ENCODE measurements at places on chromosomes 7 and 10.

DNA sequence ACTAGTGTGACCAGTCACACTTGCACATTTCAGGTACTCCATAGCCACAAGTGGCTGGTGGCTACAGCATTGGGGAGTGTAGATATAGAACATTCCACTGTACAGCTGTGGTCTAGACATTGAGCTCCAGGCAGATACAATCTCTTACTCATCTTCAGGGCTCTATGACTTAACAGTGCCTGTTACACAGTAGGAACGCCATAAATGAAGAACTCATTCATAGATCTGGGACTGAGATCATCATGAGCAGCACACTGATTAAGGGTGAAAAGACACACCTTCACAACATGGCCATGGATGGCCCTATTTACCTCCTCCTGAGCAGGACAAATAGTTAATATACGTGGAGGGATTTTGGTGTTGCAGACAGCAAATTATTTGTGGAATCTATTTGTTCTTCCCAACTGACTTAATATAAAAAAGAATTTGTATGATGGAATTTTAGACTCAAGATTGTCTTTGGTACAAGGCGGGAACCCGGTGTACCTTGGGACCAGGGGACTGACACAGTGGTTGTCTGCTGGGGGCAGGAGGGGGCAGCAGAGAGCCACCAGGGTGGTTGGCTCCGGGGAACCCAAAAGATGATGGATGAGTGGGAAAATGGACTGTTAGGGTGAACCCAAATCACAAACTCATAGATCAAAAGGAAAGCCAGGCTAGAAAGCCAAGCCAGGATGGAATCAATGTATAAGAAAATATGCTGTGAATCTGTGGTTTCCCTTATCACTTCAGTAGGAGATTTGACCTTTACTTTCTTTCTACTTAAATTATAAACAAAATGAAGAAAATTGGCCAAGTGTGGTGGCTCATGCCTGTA, 24.3 kb upstream of the CPA2 start:
- peak; percentile 87 for DNase-seq

DNA sequence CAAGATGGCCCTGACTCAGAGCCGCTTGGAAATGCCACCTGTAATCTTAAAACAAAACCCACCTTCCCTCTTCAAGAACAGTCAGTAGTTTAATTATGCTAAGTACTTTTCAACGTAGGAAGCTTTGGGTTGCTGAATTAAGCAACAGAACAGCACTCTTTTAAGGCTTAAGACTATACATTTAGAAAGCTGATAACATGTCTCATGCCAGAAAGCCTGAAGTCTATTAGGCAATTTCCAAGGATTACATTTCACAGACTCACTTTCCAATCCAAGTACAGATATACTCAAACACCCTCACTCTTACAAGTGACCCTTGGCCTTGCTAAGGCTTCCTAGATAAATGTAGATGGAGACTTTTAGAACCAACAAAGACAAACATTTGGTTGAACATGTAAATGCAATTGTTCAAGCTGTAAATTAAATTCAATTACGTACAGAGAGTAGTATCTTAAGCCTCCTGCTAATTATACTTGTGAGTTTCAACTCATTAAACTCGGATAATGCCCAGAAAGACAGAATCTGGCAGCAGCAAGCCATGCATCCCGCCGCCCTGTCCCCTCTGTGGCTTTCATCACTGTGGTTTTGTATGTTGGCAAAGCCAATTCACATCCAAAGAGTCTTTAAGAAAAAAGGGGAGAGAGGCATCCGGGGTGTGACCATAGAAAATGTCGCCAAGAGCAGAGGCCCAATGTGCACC, 283.1 kb upstream of the NRP1 start:
- peak; percentile 48 for DNase-seq

- no peak for DNase-seq
Measured at GRCh38 chr10:71939304-71939703, 24.9 kb upstream of the CHST3 start.

DNA sequence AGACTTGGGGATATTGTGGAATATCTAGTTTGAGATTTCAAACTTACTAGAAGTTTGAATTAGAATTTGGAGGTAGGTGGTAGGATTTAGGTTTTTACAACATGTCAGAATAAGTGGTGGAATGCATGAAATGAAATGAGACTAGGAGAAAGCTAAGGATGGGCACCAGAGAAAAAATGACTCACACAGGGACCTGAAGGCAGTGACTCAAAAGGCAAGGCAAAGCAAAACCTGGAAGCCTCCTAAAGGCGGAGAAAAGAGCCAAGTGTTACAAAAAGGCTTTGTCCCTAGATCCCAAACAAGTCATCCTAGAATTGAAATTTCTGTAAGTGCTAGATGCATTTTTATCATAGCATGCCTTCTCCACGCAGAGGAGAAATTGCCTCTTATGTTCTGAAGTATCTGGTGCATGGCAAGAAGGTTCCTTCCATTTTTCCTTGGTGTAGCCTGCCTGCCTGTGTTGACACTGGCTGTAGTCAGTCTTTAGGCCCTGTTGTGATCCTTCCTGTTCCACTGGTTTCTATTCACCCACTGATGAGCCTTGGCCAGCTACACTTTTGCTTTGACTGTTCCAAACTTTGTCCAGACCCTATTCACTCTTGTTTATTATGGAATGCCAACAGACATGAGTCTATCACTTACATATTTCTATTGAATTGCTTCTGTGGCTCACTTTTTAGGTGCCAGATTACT, 109.3 kb downstream of the ETV1 start:
- peak; percentile 60 for DNase-seq

- DNase-seq: no peak
Measured at GRCh38 chr7:135114622-135115021, 33.2 kb upstream of the TMEM140 start.

DNA sequence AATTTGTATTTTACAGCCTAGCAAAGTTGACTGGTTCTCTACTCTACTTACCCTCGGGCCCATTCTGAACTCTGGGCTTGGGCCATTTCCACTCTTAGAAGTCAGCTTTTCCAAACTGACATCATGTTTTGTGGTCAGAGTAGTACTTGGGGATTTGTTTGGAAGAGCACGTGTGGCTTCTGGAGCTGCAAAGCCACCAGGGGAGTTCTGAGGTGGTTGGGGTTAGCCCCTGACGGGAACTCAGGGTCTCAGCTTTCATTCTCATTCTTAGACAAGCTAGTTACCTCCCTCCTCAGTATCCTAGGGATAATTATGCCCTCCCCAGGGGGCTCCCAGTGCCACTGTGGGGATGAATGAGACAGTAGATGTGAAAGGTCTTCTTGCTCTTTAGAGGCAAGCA, 647.7 kb upstream of the GALNT17 start:
- DNase-seq: no peak

- peak; percentile 64 for DNase-seq
Measured at GRCh38 chr7:102122026-102122425, 164.6 kb upstream of the SH2B2 start.

GRCh38 chr7:75945297-75946168, 30.6 kb downstream of the POR start:
- DNase-seq: peak; percentile 94

DNA sequence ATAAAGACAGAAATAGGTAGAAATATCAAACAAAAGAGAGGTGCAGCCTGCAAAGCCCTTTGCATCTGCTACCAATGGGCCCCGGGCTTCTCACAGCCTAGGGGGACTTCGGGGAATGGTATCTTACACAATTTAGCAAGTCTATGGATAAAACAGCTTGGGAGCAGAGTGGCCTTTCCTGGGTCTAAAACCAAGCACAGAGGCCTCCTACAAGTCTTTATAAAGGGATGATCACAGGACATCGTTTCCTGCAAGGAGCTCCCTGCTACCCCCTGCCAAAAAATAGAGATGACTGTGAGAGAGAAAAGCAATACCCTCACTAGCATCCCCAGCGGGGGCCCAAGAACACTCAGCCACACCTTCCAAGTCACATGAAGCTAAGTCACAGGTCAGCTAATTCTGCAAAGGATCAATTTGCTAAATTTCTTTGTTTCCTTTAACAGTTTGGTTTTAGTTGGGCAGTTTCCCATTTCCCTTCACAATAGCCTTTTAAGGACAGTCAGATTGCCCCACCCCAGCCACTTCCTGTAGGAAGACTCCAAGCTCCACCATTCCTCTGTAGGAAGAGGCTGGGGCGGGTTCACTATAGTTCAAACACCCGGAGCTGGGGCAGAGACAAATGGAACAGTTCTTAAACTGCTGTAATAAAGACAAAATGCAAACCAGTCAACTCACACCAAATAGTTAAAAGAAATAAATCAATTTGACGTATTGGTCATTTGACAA, 105.5 kb downstream of the SLIT1 start:
- DNase-seq: no peak

- DNase-seq: no peak
Measured at GRCh38 chr7:104603957-104604356, 275.6 kb downstream of the LHFPL3 start.

GRCh38 chr10:6171881-6172695, 30.6 kb upstream of the PFKFB3 start:
- peak; percentile 74 for DNase-seq

- no peak for DNase-seq
Measured at GRCh38 chr10:60367024-60367423, 22.7 kb downstream of the ANK3 start.

- DNase-seq: no peak
Measured at GRCh38 chr10:98096316-98096715, 38.1 kb upstream of the R3HCC1L start.

- no peak for DNase-seq
Measured at GRCh38 chr10:131854579-131855335, 46.1 kb upstream of the PPP2R2D start.

- DNase-seq: no peak
Measured at GRCh38 chr10:94122211-94122610, 128.5 kb downstream of the PLCE1 start.

DNA sequence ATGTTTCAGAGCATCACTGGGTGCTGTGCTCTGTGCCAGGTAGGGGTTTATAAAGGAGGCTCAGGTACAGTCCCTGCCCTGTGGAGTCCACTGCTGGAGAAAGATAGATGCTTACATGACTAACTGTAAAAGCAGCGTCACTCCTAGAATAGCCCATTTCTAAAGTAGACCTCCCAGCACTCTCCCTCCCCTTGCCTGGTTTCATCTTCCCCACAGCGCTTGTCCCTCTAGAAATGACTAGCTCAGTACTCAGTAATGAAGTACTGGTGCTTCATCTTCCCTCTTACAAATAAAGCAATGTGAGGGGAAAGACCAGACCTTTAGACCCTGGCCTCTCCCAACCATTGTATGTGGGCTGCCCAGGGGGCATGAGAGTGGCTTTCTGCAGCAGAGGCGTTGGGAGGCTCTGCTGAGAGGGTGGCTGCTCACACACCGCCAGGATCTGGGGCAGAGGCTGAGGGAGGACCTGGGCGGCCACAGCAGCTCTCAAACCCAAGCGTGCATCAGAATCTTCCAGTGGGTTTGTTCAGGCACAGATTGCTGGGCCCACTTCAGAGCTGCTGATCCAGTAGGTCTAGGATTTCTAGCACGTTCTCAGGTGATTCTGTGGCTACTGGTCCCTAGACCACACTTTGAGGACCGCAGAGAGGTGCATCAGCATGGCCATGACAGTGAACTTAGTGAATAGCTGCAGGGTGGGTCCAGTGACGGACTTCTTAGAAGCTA, 110.3 kb upstream of the ANLN start:
- DNase-seq: no peak

- DNase-seq: no peak
Measured at GRCh38 chr7:98254951-98255610, 3.0 kb upstream of the TECPR1 start.

DNA sequence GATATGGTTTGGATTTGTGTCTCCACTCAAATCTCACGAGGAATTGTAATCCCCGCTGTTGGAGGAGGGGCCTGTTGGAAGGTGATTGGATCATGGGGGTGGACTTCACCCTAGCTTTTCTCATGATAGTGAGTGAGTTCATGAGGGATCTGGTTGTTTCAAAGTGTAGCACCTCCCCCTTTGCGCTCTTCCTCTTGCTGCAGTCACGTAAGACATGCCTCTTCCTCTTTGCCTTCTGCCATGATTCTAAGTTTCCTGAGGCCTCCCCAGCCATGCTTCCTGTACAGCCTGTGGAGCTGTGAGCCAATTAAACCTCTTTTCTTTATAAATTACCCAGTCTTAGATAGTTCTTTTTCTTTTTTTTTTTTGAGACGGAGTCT, 17.1 kb downstream of the CDNF start:
- DNase-seq: no peak

DNA sequence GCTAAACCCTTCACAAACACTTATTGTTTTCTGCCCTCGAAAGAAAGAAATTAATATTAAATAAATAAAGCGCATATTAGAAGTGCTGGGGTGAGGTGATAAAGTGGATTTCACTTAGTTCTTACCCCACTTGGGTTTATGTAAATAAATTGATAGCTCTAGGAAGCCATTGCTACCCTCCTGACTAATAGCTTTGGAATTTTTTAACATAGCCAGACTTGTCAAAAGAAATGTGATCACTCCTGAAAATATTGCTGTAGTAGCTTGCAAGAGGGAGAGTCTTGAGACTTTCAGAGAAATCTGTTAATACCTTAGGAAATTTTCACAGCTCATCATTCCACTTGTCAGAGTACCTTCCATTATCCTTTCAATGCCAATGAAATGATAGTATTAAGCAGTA, 7.6 kb downstream of the ARL5B start:
- peak; percentile 87 for DNase-seq

DNA sequence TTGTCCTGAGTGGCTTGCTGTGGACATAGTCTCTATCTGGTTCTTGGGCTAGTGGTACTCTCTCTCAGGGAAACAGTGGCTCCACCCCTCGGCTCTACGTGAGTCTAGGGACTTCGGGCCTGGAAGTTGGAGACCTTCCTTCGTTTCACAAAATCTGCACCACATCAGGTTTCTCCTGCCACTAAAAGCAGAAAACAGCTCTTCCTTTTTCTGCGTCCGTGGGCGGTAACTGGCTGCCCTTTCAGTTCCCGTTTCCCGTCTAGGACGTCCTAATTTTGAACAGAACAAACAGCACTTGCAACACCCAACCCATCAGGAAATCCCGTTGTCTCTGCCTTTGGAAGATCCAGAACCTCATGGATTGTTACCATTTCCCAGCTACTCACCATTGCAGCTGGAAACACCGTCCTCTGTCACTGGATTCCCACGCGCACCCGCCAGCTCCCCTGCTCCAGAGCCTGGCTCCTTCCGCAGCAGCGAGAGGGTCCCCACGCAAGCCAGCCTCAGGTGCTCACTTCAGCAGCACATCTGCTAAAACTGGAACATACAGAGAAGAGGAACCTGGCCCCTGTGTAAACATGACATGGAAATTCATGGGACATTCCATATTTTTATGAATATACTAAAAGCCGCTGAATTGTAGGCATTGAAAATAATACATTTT, 311.4 kb upstream of the AKR1E2 start:
- DNase-seq: no peak

GRCh38 chr10:69051303-69051702, 36.6 kb upstream of the SRGN start:
- DNase-seq: peak; percentile 39

DNA sequence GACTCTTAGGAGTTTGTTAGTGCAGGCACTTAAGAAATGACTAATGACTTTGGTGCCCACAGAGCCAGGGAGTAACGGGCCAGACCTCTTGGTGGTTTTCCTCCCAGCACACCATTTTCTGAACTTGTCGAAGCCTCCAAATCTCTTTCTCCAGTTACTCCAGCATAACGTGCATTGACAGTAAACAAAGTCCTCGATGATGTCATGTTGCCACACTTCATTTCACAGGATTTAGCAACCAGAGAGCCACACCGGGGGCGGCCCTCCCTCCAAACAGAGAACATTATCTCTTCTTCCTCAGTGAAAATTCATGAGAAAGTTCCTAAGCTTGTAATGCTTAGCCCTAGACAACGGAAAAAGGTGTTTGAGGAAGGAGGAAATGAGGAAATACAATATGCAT, 4.0 kb upstream of the SVOPL start:
- DNase-seq: no peak
